ENCODE measurements at places on chromosomes 6 and 20.

- no peak for DNase-seq
Observed at GRCh38 chr6:116456927-116457326, 4.2 kb upstream of the CALHM6 start.

- no peak for DNase-seq
Observed at GRCh38 chr20:61746781-61747180, 318.9 kb downstream of the TAF4 start.

- no peak for DNase-seq
Observed at GRCh38 chr6:40399888-40400457, 187.2 kb downstream of the LRFN2 start.

- no peak for DNase-seq
Observed at GRCh38 chr20:39538317-39538716, 576.2 kb downstream of the DHX35 start.

- DNase-seq, result no peak
Observed at GRCh38 chr6:5517796-5518195, 256.5 kb downstream of the FARS2 start.

DNA sequence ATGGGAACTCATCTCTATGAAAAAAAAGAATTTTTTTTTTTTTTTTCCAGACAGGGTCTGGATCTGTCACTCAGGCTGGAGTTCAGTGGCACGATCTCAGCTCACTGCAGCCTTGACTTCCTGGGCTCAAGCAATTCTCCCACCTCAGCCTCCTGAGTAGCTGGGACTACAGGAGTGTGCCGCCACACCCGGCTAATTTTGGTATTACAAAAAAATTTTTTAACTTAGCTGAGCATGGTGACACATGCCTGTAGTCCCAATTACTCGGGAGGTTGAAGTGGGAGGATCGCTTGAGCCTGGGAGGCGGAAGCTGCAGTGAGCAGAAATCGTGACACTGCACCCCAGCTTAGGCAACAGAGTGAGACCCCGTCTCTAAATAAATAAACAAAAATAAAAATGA, 7.5 kb downstream of the DEF6 start:
- no peak for DNase-seq

DNA sequence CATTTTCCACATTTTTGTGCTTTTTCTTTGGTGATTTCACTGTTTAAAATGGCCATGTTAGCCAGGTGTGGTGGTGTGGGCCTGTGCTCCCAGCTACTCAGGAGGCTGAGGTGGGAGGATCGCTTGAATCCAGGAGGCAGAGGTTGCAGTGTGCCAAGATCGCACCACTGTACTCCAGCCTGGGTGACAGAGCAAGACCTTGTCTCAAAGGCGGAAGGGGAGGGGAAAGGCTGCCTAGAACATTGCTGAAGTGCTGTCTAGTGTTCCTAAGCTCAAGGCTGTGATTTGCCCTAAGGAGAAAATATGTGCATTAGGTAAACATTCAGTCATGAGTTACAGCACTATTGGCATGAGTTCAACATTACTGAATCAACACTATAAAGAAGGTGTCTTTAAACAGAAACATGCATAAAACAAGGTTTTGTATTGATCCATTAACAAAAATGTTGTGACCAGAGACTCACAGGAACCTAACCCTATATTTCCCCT, 14.0 kb downstream of the ZC2HC1B start:
- DNase-seq, result no peak

DNA sequence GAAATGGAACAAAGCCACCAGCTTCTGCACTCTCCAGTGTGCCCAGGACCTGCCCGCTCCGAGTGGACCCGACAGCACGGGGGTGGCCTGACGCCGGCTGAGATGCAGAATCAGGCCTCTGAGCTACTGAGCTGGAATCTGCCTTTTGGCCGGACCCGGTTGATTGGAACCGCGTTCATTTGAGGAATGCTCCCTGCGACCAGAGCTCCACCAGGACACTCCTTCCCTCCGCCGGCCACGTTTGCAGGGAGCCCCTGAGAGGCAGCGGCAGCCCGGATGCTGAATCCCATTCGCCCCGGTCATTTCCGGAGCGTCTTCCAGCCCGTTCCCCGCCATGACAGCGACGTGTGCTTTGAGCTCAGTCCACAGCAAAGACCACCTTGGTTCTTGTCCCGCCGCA, 392.7 kb downstream of the THBS2 start:
- no peak for DNase-seq

DNA sequence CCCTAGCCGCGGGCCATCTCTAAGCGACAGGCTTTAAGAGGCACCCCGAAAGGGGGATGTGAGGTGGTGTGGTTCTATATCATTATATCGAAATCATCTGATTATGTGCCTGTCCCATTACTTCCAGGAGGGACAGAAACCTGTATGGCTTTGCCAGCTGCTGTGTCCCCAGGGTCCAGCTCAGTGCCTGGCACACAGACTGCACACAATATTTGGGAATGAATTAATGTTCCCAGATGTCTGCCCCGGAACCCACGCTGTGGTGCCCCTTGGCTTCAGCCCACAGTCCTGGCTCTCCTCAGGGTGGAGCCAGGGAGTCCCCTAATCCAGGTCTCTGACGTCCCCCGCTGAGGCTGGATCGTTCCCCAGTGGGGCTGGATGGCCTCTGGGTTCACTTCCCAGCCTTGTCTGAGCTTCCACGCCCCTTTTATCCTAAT, 8.9 kb upstream of the AHCY start:
- DNase-seq, result no peak

- DNase-seq, result no peak
Observed at GRCh38 chr6:129786548-129786947, 74.6 kb downstream of the TMEM244 start.

- DNase-seq, result no peak
Observed at GRCh38 chr6:69116658-69117057, 481.6 kb downstream of the ADGRB3 start.

GRCh38 chr20:64001607-64002011, 20.7 kb downstream of the PRPF6 start:
- no peak for DNase-seq

DNA sequence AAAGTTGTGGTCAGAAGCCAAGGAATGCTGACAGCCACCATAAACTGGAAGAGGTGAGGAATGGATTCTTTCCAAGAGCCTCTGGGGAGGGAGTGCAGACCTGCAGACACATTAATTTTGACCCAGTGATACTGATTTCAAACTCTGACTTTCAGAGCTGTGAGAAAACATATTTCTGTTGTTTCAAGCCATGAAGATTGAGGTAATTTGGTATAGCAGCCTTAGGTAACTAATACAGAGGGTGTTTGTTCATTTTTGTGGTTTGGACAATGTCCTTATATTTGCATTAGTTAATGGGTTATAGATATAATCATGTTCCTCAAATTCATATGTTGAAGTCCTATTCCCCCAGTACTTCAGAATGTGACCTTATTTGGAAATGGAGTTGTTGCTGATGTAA, 85.4 kb upstream of the GTSF1L start:
- DNase-seq, result no peak

DNA sequence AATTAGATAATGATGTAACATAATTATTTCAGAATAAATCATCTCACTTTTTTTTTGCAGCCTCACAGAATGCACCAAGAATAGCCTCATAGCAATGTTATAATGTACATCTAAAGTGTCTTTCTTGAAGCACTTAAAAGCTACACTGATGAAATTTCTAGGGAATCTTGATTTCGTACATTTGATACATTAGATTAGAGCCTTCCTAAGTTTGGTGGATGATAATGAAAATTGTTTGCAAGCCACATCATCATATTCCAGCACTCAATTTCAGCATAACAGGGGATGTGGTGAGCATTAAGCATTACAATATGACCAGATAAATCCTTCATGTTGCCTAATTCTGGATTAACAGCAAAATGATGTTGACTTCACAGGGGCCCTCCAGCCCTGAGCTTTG, 9.7 kb upstream of the METTL24 start:
- no peak for DNase-seq

GRCh38 chr6:169189182-169189581, 64.5 kb downstream of the THBS2 start:
- no peak for DNase-seq

- DNase-seq, result no peak
Observed at GRCh38 chr6:166387642-166388289, 5.0 kb upstream of the MPC1 start.

- no peak for DNase-seq
Observed at GRCh38 chr6:43989581-43990146, 137.6 kb downstream of the MRPL14 start.

- no peak for DNase-seq
Observed at GRCh38 chr6:102670735-102671134, 1277.2 kb downstream of the GRIK2 start.

- no peak for DNase-seq
Observed at GRCh38 chr6:22357724-22358189, 60.9 kb upstream of the PRL start.

DNA sequence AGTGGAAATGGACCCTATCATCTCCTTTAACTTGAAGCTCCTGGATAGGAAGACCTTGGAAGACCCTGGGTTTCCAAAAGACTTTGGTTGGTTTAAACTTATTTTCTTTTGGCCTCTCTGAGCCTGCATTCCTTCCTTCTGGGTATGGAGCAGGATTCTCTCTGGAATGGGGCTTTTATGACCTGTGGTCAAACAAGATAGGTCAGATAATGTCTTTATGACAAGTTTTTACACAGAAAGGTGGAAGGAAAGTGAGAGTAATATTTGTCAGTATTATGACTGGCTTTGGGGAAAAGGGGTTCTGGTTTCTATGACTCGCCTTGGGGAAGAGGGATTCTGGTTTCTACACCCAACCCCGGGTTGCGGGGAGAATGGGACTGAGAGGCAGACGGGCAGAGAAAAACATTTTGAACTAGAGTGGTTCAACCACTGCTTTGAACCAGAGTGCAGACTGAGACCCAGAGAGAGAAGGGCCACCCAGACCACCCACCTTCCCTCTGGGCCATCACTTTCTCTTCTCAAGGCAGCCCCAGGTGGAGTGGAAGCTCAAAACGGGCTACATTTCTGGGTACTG, 37.6 kb upstream of the KCNK5 start:
- no peak for DNase-seq

DNA sequence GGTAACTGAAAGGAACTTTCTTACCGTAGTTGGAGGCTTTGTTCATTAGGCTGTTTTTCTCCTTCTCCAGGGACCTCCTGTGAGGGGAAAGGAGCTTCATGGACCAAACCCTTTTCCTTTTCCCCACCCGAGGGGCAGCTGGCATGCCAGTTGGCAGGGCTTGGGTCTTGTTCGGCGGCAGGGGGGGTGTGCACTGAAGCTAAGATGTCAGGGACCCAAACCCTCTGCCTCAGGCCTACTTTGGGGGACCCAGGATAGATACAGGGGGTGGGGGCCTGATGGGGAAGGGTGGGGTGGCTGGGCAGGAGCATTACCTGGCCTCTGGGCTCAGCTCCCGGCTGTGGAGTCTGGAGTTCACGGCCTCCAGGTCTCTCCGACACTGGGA, 14.9 kb downstream of the CCDC167 start:
- no peak for DNase-seq

GRCh38 chr20:49685809-49686208, 27.9 kb downstream of the B4GALT5 start:
- no peak for DNase-seq
